Globus pallidus (tissue), 1 donor: ENCODE measurements at places on chromosomes 12 and 14.

GRCh38 chr14:72478471-72478893 is 415.4 kb downstream of the DPF3 start:
- no peak for DNase-seq

DNA sequence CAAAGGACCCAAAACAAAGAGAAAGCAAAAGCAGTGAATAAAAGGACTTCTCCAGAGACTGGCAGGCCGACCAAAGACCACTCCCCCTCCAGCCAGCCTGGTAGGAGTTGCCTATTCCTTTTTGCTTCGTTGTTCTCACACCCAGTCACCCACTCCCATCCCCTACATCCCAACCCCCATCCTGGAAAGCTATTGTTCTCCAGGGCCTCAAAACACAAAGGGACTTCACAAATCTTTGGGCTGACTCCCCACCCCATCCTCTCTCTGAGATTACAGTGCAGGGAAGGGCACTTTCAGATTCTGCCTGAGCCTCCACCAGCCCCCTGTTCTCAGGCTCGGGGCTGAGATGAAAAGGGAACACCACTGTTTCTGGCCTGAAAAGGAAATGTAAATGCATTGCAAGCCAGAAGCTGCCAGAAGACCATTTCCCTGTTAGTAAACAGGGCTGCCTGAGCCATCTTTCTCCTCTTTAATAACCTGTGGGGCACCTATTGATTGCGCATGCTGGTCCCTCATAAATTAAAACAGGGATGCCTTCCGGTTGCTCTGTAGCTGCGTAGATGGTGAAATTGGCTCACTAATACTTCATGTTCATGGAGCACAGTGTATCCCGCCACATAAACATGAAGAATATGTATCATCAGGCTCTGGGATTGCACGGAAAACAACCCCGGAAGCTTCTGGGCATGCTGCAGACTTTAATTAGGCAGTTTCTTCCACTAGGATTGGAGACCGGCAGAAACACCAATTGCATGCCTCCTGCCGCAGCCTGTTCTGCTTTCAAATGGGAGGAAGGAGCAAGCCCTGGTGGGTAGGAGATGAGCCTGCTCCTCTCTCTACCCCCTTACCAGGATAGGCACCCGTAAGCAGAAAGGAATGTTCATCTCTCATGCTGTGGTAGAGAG is 130.3 kb upstream of the FUT8 start:
- peak; percentile 98 for DNase-seq

GRCh38 chr12:68675101-68675842 is 11.5 kb upstream of the NUP107 start:
- DNase-seq = no peak

DNA sequence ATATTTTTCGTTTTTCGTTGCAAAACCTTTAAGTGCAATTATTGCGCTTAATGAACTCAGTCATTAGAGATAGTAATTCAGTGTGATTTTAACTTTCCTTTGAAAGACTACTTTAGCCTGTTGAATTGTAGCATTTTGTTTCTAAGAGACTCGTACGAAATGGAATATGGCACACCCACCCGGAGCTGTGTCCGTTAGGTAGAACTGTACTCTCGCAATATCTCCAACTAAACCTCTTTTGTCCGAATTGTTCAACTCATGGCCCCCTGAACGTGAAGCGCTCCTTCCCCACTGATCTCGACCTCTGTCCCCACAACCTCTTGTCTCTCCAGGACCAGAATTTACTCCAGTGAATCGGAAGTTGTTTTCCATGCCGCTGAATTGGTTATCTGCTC is 800 bp downstream of the PCNX4 start:
- DNase-seq = peak; percentile 42

DNA sequence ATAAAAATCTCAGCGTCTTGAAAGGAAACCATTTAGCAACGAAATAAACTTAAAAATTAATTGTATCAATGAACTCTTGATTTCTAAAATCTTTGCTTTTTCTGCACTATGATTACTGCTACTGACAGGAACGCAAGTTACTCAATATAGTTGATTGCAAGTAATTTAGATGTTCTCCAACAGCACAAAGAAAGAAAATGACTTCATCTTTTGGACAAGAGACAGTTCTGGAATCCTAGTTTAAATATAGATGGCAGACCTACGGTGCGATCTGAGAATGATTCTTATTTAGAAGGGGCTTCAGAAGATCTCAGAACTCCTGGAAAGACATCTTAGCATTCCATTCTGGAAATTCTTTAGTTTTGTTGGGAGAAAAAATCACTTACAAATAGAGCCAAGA is 1.4 kb upstream of the SUDS3 start:
- DNase-seq = no peak
